Astrocyte of the hippocampus (primary cell): ENCODE measurements at places on chromosomes 11 and 22.

DNA sequence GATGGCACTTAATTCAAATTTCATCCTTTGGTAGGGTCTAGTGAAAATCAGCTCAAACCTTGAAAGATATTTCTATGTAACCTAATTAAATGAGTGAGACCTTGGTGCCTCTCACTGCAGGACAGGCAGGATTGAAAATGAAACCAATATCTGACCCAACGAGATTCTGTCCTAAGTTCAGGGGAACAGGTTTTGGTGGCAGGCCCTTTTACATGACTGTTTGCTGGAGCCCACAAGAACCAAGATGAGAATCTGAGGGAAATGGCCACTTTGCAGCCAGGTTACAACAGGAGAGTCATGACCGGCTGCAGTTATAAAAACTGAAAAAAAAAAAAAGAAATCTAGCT lies 130.2 kb downstream of the TRIM44 start:
- DNase-seq, result no peak

DNA sequence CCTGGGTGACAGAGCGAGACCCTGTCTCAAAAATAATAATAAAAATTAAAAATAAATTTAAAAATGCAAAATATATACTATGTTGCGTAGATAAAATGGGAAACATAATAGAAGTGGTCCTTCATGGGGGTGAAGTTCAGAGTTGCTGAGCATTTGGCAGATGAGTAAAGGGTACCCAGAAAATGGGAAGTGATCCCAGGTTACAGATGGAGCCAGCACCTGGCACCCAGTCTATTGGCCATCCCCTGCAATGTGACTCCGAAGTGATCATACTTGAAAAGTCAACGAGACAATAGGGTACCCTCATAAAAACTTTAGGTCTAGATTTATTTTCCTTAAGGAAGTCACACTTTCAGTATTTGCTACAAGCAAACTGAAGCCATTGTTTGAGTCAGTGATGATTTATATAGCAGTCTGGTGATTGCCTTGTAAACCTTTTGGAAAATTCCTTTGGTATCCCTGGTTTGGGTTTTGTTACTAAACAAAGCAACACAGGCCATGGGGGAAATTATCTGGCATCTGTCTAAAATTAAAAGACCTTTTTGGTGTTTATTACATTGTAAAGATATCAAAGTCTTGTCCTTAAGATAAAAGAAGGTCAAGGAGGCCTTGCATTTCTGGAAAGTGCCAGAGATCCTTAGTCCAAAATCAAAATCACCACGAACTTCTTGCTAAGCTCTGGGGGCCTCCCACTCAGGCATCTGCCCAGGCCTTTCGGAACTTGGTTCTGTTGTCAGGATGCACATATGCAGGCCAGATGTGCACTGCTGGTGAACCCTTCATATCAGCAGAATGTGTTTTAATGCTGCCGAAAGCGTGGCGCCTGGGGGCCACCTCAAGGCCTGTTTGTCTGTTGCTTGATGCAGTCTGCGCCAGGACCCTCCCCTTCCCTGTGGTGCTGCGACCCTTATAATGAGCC lies 4.3 kb downstream of the SMARCB1 start:
- DNase-seq, result no peak

- DNase-seq, result no peak
Observed at GRCh38 chr22:21945453-21946261, 7.0 kb downstream of the PPM1F start.

GRCh38 chr22:48047722-48048500 lies 1285.5 kb downstream of the TBC1D22A start:
- DNase-seq, result no peak

DNA sequence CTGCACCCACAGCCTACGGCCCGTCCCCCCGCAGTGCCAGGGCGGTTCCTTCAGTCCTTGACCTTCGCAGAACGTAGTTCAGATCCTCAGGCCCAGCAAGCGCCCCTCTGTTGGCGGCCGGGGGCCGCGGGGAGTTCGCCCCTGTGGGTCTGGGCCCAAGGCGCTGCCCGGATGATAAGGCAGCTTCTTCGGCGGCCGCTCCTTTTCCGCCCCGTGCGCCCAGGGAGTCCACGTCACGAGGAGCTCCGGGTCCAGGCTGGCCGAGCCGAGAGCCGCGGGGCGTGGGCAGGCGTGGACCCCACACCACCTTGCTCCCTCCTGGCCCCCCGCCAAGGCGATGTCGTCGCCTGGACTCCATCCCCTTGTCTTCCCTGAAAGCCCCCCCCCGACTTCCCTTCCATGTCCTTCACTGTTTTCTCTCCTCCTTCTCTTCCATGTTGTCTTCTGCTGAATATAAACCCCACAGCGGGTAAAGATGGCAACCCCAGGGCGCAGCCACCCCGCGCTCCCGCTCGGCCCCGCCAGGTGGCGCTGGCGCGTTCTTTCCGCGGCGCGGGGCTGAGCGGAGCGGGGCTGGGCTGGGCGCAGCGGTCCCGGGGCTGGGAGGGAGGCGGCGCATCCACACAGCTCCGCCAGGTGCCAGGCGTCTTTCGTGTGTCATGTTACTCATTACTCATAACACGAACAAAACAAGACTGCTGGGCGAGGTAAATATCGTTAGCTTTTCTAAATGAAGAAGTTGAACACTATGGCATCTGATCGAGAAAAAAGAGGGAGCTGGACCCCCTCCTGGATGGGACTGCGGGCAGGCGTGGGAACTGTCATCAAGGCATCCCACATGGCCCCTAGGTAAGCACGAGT lies 321.0 kb downstream of the NTM start:
- DNase-seq, result peak; percentile 64

DNA sequence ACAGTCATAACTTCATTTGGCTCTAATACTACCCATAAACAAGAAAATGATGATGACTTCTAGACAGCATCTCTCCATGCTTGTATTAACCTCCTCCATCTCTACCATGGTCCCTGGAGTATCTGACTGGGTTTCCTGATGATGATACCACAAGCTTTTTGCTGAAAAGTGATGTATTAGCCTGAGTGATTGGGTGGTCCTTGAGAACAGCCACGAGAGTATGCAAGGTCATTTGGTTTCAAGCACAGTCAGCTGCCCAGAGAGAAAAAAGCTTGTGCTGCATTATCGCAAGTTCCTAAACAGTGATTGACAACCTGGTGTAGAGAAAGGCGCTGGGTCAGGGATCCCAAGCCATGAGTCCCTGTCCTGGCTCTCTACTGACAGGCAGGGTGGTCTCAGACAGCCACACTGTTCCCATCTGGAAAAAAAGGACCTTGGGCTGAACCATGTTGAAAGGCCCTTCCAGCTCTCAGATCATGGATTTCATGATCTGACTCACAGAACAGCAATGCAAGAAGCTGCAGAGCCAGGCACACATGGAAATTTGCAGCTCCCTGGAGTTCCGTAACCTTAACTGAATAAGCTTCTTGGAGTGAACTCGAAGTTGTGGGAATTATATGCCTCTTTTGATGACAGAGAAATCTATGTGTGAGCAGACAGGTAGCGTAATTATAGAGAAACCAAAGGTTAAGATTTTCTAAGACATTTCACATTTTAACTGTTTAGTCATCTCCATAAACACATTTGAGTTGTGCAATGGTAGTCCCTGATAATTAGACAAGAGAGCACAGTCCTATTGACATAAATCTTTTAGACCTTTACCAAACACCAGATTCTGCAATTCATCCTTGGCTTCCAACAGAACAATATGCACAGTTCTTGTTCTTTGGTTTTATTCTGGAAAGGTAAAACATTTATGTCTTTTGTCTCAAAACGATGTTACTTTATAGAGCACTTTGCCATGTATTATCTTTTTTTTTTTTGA lies 54.1 kb upstream of the UBASH3B start:
- peak; percentile 74 for DNase-seq

DNA sequence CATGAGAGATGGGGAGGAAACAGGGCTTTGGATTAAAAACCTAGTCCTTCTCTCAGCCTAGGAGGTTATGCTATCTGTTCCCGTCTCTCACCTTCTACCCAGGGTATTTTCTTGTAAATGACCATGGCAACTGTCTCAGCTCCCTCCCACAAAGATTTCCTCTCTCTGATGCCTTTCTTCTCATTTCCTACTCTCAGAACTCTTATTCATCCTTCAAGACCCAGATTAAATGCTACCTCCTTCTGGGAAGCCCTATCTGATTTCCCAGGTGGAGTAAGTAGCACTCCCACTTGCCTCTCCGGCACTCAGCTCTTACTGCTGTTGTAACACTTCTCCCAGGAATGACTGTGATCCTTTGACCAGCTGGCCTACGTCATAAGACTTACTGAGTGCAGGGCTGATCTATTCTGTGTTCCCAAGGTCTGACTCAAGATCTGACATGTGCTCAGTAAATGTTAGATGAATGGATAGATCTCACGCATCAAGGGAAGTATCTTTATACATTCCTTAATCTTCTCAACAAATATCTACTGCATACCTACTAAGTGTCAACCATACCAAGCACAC lies 175.0 kb downstream of the TENM4 start:
- DNase-seq, result no peak
